ENCODE measurements at places on chromosomes 5 and 9.

GRCh38 chr9:83940590-83941303 lies 19.5 kb upstream of the KIF27 start:
- DNase-seq: no peak

- DNase-seq: no peak
These were observed 1043.4 kb upstream of the CDH10 start for GRCh38 chr5:25688156-25688555.

GRCh38 chr9:137610944-137611343 lies 5.5 kb downstream of the ARRDC1 start:
- DNase-seq: no peak

DNA sequence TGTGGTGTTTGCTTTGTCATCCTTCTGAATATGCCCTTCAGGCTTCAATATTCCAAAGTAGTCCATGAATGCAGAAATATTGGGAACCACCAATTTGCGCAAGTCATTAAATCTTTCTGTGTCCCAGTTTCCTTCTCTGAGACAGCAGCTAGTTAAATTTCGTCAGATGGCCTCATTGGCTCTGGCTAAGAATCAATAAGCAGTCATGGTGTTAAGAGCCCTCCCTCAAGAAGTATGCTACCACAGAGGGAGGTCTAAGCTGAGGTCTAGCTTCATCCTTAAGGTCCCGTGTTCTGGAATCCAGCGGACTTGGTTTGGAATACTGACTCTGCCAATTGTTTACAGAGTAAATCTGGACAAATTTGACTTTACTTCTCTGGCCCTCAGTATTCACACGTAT lies 59.1 kb upstream of the C5orf58 start:
- no peak for DNase-seq
